Keratinocyte (primary cell): ENCODE measurements at places on chromosomes 12 and 14. TPM values are rescaled to one million over a fixed set of nuclear protein-coding genes. Genes with fewer than 3 reads are reported as not detected.

The LBHD2 gene
- polyA plus RNA-seq, result not detected in 3 replicates

- DNase-seq, result no peak
Measured at GRCh38 chr14:76591266-76591665, 170.0 kb upstream of the VASH1 start.

DNA sequence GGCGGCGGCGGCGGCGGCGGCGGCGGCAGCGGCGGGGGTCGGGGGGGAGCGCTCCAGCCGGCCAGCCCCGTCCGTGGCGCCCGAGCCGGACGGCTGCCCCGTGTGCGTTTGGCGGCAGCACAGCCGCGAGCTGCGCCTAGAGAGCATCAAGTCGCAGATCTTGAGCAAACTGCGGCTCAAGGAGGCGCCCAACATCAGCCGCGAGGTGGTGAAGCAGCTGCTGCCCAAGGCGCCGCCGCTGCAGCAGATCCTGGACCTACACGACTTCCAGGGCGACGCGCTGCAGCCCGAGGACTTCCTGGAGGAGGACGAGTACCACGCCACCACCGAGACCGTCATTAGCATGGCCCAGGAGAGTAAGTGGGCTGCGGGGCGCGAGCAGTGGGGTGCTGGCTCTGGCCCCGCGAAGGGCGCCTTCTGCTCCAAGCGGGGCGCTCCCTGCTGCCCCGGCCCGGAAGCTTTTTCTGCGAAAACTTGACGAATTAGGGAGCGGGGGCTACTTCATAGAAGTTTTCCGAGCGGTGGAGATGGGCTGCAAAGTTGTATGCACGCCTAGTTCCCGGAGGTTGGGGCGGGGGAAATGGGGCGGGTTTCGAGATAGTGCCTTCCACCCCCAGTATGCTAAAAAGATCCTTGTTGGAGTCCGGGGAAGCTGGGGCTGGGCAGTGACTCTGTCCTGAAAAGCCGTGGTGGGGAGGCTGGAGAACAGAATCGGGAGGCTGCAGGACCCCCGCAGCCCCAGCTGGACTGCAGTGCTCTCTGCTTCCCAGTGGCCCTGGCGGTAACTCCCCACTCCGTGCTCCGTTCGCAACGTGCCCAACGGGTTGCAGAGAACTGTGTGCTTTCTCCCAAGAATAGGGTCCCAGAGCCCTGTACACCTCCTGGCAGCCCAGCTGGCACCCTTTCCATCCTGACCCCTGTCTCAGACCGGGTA, 751 bp downstream of the GDF11 start:
- no peak for DNase-seq

DNA sequence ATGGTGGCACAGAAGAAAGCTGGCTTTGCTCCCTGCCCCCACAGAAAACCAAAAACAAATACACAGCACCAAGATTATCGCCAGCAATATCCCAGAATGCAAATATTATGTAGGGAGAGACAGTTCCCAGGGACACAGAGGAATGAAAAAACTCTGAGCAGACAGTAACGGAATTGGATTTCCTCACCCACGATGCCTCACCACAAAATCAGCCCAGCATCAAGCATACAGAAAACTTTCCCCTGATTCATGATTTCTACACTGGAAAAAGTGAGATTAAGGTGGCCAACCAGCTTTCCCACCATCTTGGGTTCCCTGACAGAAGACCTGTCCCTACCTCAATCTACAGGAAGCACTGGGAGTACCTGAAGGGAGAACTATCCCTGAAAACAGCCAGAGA, 36.6 kb downstream of the PARP11 start:
- no peak for DNase-seq

DNA sequence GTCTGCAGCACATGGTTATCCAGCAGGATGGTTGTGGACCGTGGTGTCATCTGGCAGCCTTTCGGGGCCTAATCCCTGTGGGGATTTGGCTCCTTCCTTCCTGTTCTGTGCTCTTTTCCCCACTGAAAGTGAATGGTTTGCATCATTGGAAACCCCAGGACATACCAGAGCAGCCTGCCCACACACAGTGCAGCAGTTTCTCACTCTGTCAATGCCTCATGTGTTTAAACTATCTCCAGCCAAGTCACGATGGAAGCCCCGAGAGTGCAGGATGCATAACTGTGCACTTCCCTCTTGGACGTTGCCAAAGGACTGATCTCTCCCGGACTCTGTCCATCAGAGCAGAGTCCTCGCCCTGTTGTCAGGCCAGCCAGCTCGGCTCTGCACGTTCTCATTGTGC, 29.0 kb upstream of the AMN start:
- DNase-seq, result no peak

DNA sequence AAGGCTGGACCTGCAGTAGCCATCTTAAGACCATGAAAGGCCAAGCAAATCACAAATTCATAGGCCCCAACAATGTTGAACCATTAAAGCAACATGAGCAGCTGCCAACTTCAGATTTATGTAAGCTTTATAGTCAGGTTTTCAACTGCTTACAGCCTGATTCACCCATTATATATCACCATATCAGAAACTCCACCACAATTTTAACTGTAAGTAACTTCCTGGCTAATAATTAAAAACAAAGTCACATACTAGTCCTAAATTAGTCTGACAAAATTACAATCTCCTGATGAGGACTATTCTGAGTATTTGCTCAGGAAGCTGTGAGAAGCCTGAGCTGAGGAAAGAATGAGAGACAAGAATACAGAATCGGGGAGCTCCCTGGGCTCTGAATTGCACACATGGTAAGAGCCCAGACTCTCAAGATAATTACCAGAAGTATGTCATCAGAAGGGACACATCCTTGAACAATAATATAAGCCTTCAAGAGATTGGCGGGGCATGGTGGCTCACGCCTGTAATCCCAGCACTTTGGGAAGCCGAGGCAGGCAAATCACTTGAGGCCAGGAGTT, 55.1 kb downstream of the NUMB start:
- no peak for DNase-seq
